ENCODE measurements at places on chromosomes 2 and 18.

GRCh38 chr2:150327564-150328489, 159.6 kb downstream of the RND3 start:
- no peak for DNase-seq

- DNase-seq, result no peak
Measured at GRCh38 chr2:101265893-101266499, 13.3 kb downstream of the CNOT11 start.

DNA sequence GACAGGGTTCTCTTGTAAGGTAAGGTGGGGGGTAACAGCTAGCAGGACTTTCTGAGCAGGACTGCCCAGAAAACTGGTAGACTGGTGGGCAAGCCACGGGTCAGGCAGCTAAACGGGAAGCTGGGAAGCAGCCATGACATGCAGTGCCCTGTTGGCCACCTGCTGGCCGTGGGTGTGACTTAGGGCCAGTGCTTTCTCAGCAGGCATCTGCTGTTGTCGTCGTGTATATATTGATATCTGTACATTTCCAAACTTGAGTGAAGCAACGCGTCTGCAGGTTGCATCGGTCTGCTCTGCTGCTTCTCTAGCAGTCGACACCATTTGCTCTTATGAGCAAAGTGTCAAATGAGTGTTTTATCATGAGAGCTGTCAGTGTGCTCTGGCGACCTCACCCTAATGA, 31.0 kb downstream of the COA5 start:
- no peak for DNase-seq

DNA sequence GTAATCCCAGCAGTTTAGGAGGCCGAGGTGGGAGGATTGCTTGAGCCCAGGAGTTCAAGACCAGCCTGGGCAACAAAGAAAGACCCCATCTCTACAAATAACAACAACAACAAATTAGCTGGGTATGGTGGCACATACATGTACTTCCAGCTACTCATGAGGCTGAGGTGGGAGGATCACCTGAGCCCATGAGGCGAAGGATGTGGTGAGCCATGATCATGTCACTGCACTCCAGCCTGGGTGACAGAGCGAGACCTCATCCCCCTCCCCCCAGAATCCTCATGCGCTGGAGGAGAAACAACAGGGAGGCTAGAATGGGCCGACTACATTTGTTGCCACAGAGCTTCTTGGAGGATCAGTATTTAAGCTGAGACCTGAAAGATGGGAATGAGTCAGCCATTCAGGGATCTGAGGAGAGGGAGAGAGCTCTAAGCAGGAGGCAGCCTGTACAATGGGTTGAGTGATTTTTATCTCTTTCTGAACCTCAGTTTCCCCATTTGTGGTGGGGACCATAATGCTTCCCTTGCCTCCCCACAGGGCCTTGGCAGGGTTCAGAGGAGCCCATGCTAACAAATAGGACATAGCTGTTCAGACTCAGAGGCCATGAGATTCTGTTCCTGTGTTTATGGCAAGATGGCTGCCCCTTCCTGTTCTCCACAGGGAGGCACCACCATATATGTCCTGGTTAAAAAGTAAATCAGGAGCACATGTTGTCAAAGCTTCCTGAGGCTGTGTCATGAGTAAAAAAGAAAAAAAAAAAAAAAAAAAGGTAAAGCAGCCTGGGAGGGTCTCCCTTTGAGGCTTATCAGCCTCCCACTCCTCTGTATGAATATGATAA, 131.4 kb upstream of the HAAO start:
- DNase-seq, result no peak

DNA sequence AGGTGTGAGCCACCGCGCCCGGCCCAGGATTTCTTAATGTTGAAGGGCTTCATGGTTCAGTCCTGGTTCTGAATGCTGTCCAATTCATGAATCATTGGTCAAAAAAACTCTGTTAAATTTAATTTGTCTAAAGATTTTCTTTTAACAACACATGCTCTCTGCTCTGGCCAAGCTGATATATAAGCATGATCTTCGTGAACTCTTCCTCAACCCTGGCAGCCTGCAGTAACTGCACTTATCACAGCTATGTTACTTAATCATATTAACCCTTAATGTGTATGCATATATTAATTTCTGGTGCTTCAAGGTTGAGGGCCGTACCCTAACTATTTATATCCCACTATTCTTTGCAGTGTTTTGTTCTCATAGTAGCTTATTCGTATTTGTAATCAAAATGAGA, 29.4 kb upstream of the FRZB start:
- DNase-seq, result no peak

Data from common myeloid progenitor, CD34-positive (primary cell).